Germinal center (tissue), 1 donor: ENCODE measurements at places on chromosomes 12 and 14.
A peak's percentile ranks its signal among the peaks of the same experiment; 100 is the strongest.

DNA sequence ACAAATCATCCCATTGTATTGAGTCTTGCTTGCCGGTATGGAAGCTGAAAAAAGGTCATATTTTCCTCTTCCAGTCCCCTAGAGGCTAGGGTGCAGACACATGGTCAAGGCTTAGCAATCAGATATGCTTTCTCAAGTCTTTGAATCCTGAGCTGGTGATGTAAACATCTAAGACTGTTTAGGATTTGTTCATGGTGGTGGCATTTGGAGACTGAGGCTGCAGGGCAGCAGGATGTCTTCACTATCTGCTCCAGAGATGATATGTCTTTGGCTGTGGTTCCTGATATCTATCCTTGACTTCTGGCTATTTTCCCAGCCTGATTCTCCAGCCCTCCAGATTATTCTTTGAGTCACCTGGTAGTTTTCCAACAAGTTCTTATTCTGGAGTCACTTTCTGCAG is 50.5 kb upstream of the DACT1 start:
- no peak for DNase-seq

- DNase-seq, result peak; percentile 26
Observed at GRCh38 chr12:66446276-66446675, 144.0 kb downstream of the HELB start.

DNA sequence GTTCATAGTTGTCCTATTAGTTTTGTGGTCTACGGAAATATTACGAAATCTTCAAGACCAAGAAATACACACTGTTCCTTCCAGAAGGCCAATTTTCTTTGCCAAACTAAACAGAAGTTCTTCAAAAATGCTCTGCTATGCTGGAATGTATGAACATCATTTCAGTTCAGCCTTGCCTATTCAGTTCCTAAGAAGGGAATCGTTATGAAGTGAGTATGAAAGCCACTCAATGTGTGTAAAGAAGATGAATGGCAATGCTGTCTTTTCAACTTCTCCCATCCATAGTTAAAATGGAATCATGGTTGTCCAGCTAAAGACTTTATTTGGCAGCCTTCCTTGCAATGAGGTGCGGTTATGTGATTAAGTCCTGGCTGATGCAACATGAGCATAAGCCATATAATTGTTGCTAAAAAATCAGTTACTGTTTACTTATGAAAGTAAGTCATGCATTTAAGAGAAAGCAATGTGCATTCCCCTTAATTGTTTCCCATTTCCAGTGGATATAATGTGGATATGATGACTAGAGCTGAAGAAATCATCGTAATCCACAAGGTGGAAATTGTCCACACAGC is 73.8 kb upstream of the PTPRR start:
- no peak for DNase-seq

GRCh38 chr14:63727736-63728728 is at the start of gene SGPP1:
TSS of gene SGPP1 (minus strand) at chr14:63728065. CDS start at chr14:63727944, 121 bp downstream.
- peak; percentile 93 for DNase-seq

DNA sequence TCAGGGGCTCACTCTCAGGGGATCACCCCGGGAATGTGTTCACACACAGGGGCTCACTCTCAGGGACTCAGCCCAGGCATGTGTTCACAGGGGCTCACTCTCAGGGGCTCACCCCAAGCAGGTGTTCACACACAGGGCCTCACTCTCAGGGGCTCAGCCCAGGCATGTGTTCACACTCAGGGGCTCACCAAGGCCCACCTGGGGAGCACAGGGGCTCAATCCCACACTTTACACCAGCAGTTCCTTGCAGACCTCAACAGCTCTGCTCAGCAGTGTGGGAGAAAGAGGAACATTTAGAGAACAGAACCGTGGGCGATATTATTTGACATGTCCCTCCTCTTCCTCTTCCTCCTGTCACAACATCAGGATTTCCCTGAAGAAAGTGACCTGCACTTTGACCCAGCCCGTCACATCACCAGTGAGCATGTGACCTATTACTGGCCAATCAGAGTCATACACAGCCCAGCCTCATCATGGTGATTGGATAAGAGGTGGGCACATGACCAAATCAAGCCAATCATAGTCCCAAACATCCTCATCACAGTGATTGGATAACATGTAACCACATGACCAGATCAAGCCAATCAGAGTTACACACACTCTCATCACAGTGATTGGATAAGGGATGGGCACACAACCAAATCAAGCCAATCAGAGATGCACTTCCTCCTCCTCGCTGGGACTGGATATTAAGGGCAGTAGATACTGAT is 359.4 kb upstream of the SFSWAP start:
- DNase-seq, result no peak

GRCh38 chr12:62716866-62717525 is 218.0 kb downstream of the PPM1H start:
- DNase-seq, result no peak

- no peak for DNase-seq
Observed at GRCh38 chr12:115973066-115973465, 304.4 kb downstream of the MED13L start.

- no peak for DNase-seq
Observed at GRCh38 chr12:43062201-43062895, 472.8 kb upstream of the PRICKLE1 start.

DNA sequence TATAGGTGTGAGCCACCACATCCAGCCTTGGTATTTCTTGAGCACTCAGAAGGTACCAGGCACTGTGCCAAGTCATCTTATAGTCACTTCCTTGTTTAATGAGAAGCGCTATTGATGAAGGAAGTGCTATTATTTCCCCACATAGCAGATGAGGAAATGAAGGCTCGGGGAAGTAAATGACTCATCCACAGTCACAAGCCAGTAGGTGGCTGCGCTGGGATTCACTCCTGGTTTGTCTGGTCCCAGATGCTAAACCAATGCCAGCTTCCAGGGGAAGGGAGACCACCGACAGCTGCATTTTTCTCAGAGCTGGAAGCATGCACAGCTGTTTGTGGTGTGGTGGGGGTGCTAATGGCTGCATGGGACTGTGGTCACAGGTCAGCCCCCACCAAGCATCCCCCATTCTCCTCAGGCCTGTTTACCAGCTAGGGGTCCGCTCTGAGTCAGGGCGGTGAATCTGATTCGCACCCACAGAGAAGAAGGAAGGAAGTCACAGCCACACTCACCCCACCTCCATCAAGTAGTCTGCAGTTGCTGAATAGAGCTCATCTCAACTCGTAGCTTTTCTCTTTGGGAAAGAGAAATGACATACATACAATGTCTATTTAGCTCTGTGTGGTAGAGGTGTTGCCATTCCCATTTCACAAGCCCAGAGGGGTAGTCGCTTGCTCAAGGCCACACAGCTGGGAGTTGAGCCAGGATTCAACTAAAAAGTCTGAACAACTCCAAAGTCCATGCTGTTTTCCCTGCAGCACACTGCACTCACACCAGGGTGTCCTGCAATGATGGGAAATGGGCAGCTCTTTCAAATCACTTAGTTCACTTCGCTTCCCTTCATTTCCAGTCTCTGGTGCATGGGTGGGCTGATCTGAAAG is 6.3 kb upstream of the LTBP2 start:
- peak; percentile 43 for DNase-seq

DNA sequence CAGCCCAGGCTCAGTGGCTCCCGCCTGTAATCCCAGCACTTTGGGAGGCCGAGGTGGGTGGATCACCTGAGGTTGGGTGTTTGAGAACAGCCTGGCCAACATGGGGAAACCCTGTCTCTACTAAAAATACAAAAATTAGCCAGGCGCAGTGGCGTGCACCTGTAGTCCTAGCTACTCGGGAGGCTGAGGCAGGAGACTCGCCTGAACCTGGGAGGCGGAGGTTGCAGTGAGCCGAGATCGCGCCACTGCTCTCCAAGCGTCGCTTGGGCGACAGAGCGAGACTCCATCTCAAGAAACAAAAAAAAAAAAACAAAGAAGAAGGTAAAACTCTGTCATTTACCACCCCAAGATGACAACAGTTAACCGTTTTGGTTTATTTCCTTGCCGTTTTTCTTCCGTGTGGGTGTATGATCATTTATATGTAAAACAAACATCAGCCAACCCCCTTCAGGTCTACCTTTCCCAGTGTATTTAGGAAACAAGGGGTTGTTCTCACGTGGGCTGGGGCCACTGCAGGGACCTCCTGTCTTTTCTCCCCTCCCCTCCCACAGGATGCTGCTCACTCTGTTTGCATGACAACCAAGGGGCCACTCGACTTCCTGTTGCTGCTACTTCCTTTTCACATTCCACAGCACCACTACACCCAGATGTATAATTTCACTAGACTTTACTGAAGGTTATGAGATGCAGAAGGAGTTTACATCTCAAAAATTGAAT is 13.6 kb downstream of the TTC9 start:
- DNase-seq, result peak; percentile 83

- DNase-seq, result no peak
Observed at GRCh38 chr12:1444142-1444516, 150.3 kb downstream of the FBXL14 start.

DNA sequence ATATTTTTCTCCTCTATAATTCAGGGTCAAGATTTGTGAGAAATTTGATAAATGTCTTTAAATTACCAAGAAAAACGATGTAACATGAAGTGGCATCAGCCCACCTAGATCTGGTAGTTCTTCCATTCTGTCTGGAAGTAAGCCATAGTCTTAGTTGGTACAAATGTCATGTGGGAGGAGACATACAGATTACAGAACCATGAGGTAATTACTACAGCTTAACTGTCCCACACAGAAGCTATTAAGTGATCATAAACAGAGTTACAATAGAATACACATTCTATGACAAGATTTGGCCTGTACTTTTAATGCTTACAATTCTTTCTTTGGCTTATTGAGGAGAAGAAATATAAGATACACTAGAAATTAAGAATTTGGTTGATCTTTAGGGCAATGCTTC is 13.7 kb upstream of the SIX1 start:
- DNase-seq, result no peak

GRCh38 chr12:57896434-57897201 is 44.7 kb upstream of the ATP23 start:
- no peak for DNase-seq

DNA sequence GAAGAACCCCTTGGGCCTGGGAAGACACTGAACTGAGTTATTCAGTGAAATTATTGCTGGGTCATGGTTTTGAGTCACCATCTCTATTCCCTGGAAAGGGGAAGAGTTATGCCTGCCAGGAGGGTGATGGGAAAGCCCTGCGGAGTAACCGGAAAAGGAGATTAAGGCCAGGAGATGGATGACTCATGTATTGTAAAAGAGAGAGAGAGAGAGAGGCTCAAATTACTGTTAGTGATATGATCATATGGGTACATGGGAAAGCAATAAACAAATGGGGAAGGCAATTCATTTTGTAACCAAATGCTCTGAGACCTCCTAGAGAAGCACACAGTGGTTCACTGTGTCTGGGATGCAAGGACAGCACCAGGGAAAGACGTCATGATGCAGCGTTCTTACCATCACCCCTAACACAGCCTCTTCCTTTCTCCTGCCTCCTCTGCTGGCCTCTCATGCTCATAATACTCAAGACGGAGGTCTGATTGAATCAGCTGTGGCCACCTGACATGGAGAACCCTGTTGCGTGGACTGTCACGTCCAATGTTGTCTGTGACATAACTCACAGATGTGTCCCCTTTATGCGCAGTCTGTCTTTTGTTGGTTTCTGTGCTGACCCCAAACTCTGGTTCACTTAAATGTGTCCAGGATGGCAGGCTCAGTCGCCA is 243.7 kb downstream of the TMEM132D start:
- no peak for DNase-seq

DNA sequence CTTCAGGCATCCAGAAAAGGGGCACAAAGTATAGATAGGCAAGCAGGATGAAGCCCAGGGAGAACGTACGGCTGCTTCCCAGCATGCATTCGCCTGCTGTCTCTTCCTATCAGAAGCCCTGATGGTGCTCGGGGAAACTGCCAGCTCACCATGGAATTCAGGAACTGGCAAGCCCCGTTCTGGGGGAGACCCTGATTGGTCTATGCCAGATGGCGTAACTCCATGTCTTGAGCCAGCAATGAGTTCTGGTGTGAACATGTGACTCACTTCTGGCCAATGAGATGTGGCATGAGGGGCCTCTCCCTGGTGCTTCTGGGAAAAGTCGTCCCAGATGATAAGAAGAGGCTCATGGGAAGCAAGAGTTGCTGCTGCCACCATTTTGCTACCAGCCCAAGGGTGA is 270.8 kb downstream of the BCL11B start:
- no peak for DNase-seq

DNA sequence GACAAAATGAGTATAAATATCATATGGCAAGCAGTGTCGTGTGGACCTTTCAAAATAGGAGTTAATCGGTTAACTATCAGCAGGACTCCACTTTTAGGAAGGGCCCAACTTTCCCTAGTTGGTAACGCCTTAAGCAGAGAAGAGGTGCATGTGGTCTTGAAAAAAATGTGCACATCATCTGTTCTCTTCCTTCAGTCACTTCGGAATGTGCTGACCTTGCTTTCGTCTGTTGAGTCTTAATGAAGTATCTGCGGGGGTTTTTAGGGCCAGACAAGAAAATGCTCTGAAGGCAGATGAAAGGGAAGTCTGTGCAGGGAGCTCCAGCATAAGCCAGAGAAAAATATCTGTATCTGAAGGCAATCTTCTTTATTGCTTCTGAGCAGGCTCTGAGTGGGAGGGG is 185.2 kb downstream of the AEBP2 start:
- DNase-seq, result no peak

DNA sequence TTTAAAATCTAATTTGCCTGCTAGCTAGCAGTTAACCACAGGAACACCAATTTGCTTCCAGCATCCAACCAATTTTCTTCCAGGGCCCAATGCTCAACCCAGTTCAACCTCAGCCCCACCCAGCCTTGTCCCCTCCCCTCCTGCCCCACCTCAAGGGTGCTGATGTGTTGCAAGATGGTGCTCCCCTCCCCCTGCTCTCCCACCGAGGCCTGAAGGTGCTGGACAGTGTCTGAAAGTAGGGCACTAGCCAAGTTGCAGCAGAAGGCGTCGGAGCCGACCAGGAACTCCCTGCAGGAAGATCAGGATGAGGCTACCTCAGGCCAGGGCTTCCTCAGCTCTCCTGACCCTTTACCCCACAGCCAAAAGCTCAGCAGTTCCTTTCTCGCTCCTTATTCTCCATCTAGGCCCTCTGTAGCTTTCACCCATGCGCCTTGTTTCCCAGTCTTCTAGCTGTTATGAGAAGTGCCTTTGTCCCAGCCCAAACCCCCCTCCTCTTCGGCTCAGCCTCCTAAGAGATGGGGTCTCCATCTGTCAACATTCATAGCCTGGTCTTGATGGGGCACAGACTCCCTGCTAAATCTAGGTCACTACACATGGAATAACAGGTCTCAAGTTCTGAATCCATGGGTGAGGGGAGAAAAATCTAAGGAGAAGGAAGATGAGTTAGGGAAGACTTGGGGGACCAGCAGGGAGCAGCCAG is 3.6 kb downstream of the STAT6 start:
- no peak for DNase-seq

DNA sequence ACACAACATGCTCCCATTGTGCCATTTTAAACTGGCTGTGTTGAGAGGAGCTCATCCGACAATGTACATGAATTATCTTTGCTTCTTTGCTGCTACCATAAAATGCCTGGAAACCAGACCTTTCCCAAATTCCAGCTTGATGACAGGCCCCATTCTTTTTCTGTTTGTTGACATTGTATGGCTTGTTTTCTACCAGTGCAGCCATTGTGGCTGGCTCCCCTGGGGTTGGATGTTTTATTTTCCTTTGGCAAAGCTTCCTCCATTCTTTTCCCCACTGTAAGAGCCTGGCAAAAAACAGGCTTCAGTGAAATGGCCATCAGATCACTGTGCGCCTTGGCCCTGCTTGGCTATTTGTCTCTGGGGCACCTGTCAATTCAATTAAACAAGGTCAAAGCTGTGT is 532.5 kb downstream of the VRK1 start:
- no peak for DNase-seq

GRCh38 chr12:16006752-16007151 is 95.6 kb downstream of the DERA start:
- no peak for DNase-seq
